ENCODE measurements at places on chromosomes 3 and 15. TPM values are rescaled to one million over a fixed set of nuclear protein-coding genes. Genes with fewer than 3 reads are reported as not detected.

CYP1A2 gene
- 0.17 TPM for polyA plus RNA-seq

PRSS50 gene
- polyA plus RNA-seq = 1.6 TPM

ITIH1 gene
- polyA plus RNA-seq = 160 TPM

AGBL1 gene
- polyA plus RNA-seq = not detected

TEX55 gene
- not detected for polyA plus RNA-seq

All from hepatocyte (in vitro differentiated cells).